ENCODE measurements at places on chromosomes 11 and 22.

DNA sequence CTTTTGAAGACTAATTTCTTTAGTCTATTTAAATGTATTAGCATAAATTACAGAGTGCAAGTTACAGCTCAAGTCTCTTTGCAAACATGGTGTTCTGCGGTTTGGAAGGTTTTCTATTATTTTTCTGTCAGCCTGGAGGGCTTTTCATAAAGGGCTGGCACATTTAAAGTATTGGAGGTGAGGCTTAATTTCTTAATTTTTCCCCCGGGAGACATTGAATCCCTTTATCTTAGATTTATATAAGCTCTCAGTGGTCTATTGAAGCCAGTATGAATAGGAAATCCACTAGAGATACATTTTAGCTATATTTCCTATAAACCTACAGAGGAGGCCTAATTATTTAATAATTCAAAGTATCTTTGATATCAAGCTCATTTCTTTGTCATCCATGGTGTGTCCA lies 102.7 kb upstream of the CLPB start:
- DNase-seq = no peak

- no peak for DNase-seq
These were observed 118.2 kb upstream of the OR9Q1 start for GRCh38 chr11:57905439-57905838.

GRCh38 chr11:77152846-77153245 lies 24.8 kb downstream of the MYO7A start:
- DNase-seq = no peak

- no peak for DNase-seq
These were observed 62.6 kb downstream of the CTTN start for GRCh38 chr11:70460964-70461363.

DNA sequence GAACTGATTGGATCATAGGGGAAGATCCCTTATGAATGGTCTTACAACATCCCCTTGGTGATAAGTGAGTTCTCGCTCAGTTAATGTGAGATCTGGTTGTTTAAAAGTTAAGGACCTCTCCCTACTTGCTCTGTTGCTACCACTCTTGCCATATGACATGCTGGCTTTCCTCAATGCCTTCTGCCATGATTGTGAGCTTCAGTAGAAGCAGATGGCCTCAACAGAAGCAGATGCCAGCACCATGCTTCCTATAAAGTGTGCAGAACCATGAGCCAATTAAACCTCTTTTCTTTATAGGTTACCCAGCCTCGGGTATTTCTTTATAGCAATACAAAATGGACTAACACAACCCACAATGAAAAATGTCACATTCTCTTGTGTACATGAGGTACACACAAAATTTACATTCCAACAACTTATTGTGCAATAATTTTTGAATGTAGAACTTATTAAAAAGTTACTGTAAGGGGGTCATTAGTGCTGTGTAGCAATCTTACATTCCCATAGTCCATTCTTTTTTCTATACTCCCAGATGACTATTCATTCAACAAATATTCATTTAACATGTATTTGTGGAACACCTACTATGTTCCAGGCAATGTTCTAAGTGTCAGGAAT lies 10.3 kb downstream of the CYP2R1 start:
- no peak for DNase-seq

All from D721Med (cell line).